Fibroblast of skin of scalp (primary cell): ENCODE measurements at places on chromosomes 12 and 14.

- peak; percentile 63 for DNase-seq
Observed at GRCh38 chr12:51678086-51678724, 87.2 kb downstream of the SCN8A start.

- no peak for DNase-seq
Observed at GRCh38 chr14:86513564-86513963, 983.6 kb downstream of the FLRT2 start.

DNA sequence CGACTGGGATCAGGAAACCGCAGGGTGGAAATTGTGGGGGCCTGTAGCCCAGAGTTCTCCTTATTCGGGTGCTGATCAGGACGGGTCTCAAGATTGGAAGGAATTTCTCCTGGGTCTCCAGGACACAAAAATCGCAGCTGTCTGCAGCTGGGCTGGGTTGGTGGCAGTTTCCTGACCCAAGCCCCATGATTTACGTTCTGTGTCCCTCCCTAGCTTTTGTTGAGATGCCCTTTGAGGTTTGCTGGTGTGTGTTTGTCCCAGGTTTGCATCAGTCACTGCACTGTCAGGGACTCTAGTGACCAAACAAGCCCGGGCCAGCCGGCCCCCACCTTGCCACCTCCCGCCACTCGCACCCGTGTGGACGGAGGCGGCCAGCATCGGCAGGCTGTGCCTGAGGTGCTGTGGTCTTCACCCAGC, 89.5 kb downstream of the FBXL14 start:
- DNase-seq, result no peak

- peak; percentile 82 for DNase-seq
Observed at GRCh38 chr12:91109148-91109564, 2.1 kb downstream of the LUM start.

DNA sequence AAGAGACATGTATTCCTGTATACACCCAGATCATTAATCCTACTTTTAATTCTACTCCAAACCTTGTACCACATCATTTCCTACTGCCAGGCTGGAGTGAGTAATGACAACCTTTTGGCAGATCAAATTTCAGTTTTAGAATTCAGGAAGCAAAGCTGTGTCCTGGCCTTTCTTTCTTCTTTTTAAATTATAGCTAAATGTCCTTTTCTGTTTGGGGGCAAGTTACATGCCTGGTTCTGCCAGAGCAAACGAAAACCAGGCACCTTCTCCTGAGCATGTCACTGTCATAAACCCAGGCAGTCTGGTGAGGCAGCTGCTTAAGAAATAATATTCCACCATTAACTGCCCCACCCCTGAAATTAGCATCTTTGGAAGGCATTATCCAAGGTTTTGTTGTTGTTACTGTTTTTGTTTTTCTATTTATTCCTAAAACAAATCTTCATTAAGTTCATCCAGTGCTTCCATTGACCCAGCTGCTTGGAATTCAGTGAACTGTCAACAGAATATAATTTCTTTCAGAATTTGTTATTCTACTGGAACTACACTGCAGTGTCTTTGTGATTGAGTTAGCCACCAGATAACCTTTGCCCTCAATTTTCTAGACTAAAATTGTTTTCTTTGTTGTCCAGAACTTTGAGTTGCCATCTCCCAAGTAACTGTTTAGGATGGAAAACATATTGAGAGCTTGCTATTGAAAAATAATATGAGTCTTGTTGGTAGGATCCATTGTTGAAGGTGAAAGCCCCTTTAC, 33.2 kb downstream of the SAMD4A start:
- DNase-seq, result no peak

GRCh38 chr14:33851366-33851765, 99.5 kb downstream of the EGLN3 start:
- no peak for DNase-seq

- DNase-seq, result no peak
Observed at GRCh38 chr12:128737292-128737966, 86.3 kb downstream of the SLC15A4 start.
